Suppressor macrophage (primary cell): ENCODE measurements at places on chromosomes 7 and 10.

DNA sequence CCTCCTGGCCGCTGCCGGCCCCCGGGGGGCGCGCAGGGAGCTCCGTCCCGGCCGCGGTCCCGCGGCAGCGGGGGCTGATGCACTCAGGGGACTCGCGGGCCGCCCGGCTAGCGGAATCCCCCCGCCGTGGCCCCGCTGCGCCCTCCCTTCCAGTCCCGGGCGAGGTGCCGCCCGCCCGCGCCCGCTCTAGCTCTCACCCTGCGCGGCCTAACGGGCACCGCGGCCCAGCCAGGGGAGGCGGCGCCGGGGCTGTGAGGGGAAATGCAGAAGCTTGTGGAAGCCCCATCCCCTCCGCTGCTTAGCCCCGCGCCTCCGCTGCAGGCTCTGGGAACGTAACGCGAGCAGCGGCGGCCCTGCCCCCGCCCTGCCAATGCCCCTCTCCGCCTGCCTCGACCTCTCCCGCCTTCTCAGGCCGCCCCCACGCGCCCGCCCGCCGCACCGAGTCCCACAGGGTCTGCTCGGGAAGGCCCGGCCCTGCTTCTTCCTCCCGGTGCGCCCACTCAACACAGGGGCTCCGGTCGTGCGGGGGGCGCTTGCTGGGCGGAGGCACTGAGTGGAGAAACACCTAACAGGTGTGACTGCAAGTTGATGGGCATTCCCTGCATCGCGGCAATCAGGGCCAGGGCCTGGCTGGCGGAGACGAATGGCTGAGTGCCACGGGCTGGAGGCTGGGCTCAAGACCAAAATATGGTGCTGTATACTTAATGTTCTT lies 384 bp upstream of the TMEM229A start:
- DNase-seq: no peak

GRCh38 chr7:3300221-3300650 lies 816 bp upstream of the SDK1 start:
- DNase-seq: no peak

GRCh38 chr10:122139627-122140170 lies 131.4 kb upstream of the BTBD16 start:
- DNase-seq: no peak

DNA sequence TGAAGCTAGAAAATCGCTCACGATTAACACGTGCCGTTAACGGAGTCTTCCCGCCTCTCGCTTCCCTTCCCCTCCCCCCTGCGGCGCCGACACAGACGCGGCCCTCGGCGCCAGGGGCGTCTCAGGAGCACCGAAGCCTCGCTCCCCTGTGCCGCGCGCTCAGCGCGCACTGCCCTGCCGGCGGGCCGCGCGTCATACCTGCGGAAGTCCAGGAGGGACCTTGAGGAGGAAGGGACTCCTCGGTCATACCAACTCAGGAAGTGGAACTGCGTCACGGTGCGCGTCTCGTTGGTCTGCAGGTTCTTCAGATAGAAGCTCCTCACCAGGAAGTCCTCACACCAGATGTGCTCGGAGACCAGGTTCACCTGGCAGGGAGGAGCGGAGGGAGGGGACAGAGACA lies 239.6 kb downstream of the DNAJB6 start:
- DNase-seq: no peak

- no peak for DNase-seq
Observed at GRCh38 chr7:55117286-55117685, 98.5 kb downstream of the EGFR start.

DNA sequence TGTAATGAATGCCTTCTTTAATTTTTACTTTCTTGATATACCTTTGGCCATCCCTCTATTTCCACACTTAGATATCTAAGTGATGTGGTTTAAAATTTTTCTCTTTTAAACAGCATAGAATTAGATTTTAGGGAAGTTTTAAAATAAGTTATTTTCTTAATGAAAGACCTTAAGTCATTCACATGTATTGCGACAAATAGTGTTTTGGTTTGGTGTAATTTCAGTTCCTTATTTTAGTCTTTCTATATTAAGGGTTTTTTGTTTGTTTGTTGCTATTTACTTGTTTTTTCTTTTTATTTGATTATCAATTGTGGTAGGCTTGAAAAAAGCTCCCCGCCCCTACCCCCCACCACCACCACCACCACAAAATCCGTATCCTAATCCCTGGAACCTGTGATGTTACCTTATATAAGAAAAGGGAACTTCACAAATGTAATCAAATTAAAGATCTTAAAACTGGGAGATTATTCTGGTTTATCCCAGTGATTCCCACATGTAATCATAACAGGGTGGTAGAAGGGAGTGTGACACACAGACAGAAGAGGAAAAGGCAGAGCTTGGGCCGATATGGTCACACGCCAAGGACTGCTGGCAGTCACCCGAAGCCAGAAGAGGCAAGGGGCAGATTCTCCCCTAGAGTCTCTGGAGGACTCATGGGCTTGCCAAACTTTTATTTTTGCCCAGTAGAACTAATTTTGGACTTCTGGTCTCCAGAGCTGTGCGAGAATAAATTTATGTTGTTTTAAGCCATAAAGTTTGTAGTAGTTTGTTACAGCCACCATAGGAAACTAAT lies 149.7 kb downstream of the NPSR1 start:
- no peak for DNase-seq

- no peak for DNase-seq
Observed at GRCh38 chr10:114250716-114251115, 11.7 kb downstream of the VWA2 start.

DNA sequence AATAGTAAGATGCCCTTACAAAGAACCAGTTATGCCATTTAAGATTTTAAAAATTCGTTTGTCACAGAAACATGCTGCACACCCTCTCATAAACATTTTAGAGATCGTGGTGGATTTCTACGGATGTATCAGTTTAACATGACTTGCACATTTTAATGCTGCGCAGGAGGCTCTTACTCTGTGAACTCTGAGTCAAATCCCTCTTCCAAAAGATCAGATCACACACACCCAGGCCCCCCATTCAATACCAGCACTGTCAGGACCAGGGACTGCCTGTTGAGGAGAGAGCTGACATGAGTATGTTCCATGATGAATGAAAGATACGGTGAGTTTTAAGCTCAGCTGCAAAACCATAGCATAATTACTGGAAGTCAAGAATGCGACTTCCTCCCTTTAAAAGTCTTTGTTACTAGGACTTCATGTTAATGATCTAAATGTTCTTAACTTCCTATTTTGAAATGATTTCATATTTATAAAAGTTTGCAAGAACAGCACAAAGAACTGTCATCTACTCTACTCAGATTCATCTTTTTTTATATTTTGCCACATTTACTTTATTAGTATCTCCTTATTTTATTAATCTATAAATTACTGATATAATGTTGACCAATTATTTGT lies 500.2 kb downstream of the GLRX3 start:
- peak; percentile 46 for DNase-seq

DNA sequence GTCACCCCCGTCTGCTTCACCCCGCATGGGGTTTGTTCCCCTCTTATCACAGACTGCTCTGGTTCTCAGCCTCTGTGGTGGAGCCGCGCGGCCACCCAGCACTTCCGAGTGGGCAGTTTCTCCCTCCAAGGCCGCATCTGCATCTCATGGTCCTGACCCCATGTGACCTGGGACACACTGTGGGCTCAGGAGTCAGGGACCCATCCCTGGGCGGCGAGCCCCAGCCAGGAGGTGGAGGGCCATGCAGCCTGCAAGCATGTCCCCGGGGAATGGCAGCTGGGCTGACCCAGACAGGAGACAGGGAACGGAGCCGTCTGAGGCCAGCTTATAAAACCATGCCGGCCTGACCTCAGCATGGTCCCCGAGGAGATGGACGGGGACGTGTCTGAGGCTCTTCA lies 25.2 kb upstream of the TTYH3 start:
- no peak for DNase-seq

GRCh38 chr7:26629696-26630095 lies 234.7 kb downstream of the SKAP2 start:
- DNase-seq: no peak

- no peak for DNase-seq
Observed at GRCh38 chr10:23538968-23539367, 100.1 kb downstream of the OTUD1 start.

- no peak for DNase-seq
Observed at GRCh38 chr7:143993924-143994323, 6.2 kb upstream of the OR6B1 start.

- peak; percentile 88 for DNase-seq
Observed at GRCh38 chr7:3068530-3068929, 24.9 kb upstream of the CARD11 start.

- DNase-seq: no peak
Observed at GRCh38 chr10:44989597-44990301, 11.0 kb upstream of the ZNF22 start.

DNA sequence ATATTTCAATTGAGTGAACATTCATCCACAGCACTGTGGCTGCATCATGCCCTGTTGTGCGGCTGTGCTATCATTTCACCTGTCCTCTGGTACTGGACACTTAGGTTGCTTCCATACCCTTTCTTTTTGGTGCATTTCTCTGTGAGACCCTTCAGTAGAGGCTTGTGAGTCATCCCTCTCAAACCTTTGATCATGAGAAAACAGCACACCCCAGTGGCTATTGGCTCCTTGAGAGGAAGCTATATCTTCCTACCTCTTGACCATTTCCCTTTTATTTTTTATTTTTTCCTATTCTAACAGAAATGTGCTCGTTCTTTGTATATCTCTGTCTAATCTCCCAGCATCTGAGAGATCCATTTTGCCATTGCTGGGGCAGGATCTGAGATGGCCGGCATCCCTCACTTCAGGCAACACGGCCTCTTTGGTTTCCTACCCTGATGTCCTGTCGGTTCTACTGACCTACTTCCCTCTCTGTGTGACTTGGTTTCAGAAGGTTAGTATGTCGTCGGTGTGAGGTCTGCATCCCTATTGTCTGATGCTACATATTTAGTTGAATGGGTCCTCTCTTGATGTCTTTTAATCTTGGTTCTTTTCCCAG lies 23.8 kb upstream of the PIK3AP1 start:
- peak; percentile 20 for DNase-seq

GRCh38 chr10:119871881-119872609 lies 598 bp downstream of the MCMBP start:
- DNase-seq: peak; percentile 73

GRCh38 chr10:3740157-3740871 lies 44.7 kb downstream of the KLF6 start:
- peak; percentile 51 for DNase-seq

DNA sequence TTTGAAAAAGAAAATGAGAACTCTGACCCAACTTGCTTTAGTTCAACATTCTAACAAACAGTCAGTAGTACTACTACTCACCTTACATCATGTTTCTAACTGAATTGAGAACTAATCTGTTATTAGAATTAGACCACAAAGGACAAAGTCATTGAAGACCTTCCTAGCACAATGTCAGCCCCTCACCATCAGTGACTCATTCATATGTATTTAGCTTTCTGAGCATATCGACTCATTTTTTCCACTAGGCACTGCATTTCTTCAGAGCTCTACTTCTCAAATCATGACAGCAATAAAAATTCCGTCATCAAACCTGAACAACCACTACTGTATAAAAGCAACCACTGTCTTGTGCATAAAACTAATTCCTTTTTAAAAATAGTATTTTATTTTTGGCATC lies 4.4 kb upstream of the LRRN3 start:
- peak; percentile 8 for DNase-seq

- no peak for DNase-seq
Observed at GRCh38 chr7:130853503-130854279, 119.7 kb upstream of the KLF14 start.

GRCh38 chr10:44757551-44758205 lies 153.5 kb upstream of the TMEM72 start:
- no peak for DNase-seq

DNA sequence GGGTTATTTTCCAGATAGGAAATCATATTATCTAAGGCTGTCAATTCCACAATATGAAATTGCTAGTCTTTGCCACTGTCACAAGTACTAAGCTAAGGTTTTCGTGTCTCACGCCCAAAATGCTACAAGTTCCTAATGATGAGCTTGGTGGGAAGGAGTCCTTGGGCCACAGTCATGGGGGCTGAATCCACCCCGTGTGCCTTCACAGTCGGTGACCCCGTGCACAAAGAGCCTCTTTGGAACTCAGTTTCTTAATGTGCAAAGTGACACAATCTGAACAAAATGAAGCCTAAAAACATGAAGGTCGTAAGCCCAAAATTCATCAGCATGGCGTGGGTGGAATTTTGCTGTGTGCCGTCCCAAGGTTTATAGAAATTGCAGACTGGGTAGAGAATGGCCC lies 337.0 kb upstream of the GALNT17 start:
- no peak for DNase-seq

GRCh38 chr10:133365461-133366129 lies 7.6 kb downstream of the ECHS1 start:
- no peak for DNase-seq

- DNase-seq: no peak
Observed at GRCh38 chr10:125878957-125879835, 1.9 kb downstream of the DHX32 start.

- no peak for DNase-seq
Observed at GRCh38 chr7:98628418-98628817, 11.3 kb downstream of the NPTX2 start.

DNA sequence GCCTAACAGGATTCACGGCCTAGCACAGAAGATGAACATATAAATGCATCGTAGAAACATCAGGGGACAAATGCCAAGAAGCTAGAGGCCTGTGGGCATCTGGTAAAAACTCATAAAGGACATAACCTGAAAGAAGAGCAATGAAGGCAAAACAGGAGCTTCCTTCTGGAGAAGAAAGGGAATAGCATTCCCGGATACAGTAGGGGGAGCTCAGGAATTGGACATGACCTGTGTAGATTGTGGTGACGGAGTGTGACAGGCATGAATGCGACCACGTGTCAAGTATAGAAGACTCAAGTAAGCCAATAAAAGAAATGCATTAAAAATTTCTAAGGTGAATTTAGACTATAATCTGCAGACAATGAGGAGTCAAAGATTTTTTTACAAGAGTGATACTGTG lies 270.1 kb downstream of the AGMO start:
- DNase-seq: no peak

DNA sequence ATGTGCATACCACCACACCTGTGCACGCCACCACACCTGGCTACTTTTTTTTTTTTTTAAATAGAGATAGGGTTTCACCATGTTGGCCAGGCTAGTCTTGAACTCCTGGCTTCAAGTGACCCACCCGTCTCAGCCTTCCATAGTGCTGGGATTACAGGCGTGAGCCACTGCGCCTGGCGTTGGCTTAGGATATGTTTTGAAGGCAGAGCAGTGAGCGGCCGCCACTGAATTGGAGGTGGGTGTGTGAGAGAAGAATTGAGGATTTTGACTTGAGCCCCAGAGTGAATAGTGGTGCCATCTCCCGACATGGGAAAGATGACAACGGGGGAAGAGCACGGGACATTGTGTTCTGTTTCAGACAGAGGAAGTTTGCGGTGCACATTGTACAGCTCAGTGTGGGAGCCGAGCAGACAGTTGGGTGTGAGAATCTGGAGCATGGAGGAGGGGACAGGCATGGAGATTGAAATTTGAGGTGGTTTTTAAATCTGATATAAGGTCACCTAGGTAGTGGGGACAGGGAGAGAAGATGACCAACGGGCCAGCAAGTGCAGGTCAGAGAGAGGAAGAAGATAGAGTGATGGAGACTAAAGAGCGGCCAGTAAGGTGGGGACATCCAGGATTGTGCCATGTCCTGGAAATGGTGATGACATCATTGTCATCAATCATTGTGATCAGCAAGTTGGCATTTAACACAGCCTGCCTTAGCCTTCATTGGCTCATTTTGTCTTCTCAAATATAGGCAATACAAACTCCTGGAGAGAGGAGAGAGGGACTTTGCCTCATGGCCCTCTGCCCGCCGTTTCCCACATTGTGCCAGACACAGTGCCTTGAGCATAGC lies 35.8 kb downstream of the VWA2 start:
- DNase-seq: no peak
